ENCODE measurements at places on chromosomes 5 and 9.
A peak's percentile ranks its signal among the peaks of the same experiment; 100 is the strongest.

DNA sequence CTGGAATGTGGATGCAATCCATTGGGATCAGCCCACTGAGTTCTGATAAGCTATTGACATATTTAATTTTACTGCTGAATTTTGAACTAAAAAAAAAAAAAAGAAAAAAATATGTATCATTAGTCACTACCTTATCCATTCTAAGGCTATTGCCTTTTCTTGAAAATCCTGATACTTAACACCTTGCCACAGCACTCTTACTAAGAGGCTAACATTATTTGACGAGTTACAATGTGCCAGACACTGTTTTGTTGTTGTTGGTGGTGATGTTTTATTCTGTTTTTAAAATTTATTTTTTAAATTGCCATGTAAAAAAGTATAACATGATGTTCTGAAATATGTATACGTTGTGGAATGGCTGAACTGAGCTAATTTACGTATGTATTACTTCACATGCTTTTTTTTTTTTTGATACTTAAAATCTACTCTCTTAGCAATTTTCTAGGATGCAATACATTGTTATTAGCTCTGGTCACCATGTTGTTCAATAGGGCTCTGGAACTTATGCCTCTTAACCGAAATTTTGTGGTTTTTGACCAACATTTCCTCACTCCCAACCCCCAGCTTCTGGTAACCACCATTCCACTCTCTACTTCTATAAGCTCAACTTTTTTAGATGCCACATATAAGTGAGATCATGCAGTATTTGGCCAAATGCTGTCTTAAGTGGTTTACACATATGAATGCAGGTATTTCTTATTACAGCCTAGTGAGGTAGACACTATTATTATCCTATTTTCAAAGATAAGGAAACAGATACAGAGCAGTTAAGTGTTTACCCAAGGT is 134.8 kb upstream of the PCA3 start:
- DNase-seq = no peak

GRCh38 chr5:23157169-23157568 is 304.0 kb upstream of the CDH12 start:
- DNase-seq = no peak

DNA sequence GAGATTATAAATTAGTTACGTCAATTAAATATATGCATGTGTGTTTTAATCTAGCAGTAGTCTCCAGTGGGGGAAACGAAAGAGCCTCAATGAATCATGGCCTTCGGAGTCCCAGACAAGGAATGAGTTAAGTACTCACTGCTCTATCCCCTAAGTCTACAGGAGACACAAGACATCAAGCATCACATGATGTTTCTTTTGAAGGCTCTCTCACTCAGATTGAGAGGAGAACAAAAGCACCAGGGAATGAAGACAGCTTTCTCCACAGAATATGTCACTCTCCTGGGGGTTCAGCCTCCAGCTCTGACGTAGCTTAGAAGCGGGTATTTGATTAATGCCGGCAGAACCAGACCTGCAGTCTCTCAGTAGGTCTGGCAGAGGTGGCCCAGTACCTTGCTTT is 381.4 kb downstream of the ACTL7B start:
- DNase-seq = no peak

DNA sequence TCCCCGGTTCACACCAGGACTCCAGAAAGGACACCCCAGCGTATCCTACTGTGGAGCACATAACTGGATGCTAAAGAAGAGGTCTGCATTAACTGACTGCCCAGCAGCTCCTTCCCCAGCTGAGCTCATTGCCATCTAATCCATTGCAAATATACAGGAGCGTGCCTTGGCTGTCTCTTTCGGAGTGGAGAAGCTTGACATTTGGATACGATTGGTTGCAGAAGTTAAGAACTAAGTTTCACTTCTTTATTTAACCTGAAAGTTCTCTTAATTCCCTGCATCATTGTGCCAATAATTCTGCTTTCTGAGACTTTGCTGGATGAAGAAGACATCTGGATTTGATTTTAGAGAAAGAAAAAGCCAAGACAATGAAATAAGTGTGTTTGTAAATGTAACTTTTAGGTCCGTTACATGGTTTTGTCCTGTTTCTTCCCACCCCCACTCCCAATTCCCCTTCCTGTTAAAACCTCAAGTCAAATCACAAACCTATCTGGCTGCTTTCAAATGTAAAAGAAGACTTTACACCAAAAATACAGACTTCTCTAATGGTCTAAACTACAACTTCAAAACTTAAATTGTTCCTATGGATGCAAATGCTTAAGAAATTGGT is 33.9 kb downstream of the TAS2R1 start:
- DNase-seq = peak; percentile 18

- DNase-seq = no peak
Observed at GRCh38 chr5:177591690-177592009, 353 bp upstream of the TMED9 start.

DNA sequence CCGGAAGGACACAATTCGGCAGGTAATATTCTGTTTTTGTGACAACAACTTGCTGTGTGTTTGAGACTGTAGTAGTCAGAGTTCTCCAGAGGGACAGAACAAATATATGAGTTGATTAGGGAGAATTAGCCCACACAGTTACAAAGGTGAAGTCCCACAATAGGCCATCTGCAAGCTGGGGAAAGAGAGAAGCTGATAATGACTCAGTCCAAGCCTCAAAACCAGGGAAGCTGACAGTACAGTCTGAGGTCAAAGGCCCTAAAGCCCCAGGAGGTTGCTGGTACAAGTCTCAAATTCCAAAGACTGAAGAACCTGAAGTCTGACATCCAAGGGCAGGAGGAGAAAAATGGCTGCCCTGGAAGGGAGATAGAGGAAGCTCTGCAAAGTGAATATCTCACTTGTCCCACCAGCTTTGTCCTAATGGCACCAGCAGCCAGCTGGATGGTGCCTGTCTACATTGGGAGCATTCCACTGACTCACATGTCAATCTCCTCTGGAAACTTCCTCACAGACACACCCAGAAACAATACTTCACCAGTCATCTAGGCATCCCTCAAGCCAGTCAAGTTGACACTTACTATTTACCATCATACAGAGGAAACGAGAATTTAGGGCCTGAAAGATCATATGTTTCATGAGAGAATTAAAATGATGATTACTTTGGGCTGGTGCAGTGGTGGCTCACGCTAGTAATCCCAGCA is 36.3 kb upstream of the CTXN3 start:
- DNase-seq = no peak

DNA sequence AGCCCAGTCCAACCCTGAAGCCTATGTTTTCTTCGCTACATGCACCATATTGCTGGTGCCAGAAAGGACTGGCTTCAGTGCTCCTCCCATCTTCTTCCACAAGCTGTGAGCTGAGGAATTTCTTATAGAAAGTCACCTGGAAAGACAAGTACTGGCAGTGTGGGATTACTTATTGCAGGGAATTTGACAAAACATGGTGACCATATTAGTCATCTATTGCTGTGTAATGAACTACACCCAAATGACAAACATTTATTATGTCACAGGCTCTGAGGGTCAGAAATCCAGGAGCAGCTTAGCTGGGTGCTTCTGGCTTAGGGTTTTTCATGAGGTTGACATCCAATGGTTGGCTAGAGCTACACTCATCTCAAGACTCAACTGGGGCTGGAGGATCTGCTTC is 75.5 kb downstream of the ENTREP1 start:
- DNase-seq = no peak

GRCh38 chr5:178287091-178287790 is 54.6 kb upstream of the PHYKPL start:
- DNase-seq = no peak

DNA sequence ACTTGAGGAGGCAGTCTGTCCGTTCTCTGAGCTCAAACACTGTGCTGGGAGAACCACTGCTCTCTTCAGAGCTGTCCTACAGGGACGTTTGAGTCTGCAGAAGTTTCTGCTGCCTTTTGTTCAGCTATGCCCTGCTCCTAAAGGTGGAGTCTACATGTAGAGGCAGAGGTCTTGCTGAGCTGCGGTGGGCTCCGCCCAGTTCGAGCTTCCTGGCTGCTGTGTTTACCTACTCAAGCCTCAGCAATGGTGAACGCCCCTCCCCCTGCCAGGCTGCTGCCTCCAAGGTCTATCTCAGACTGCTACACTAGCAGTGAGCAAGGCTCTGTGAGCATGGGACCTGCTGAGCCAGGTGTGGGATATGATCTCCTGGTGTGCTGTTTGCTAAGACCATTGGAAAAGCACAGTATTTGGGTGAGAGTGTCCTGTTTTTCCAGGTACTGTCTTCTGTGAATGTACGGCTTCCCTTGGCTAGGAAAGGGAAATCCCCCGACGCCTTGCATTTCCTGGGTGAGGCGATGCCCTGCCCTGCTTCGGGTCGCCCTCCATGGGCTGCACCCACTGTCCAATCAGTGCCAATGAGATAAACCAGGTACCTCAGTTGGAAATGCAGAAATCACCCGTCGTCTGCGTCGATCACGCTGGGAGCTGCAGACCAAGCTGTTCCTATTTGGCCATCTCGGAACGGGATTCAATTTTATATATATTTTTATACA is 58.5 kb downstream of the CNTRL start:
- DNase-seq = no peak

DNA sequence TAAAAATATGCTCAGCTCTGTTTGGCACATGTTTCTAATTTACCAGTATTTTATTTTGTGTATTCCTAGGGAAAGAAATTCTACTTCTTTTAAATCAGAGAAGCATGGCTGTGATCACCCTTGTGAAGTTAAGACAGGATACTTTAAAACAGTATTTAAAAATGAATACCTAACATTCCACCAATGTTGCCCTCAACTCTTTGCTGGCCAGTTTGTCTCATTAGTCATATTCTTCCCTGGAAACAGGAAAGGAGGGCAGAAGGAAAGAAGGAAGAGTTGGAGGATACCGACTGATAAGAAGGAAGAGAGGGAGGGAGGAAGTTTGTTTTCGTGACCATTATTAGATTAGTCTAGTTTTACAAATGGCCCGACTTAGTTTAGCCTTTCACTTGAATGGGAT is 137.4 kb downstream of the PLK2 start:
- DNase-seq = no peak

DNA sequence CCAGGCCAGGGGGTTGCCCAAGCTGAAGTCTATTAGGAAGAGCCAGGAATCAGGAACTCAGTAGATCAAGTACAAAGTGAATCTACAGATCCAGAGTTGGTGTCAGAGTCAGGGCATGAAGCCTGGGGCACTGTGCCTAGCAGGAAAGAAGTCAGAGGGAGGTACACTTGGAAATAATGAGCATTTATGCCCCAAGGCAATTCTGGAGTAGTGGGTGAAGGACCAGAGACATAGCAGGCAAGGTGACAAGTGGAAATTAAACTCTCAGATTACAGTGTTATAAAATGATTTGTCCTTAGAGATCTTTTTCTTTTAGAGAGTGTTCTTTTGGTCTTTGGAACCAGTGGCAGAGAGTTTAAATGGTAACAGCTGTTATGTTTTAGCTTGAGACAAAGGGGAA is 138.0 kb downstream of the ADAMTSL1 start:
- DNase-seq = no peak

GRCh38 chr9:128160603-128160987 is 530 bp downstream of the BBLN start:
- no peak for DNase-seq

DNA sequence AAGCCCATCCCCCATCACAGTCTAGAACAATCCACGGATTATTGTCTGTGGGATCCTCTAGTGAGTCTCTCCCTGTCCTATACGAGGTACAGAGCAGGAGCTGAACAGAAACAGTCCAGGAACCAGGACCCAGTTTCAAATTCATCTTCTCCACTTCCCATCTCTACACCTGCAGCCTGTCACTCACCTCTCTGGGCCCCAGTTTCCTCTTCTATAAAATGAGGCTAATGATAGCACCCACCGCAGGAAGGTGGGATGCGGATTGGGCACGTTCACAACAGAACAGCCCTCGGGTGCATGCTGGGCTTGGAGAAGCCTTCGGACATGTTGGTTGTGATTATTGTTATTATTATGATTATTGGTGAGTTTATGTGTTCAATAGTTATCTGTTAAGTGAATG is 78.5 kb downstream of the ANKRD33B start:
- DNase-seq = no peak

- DNase-seq = peak; percentile 26
Observed at GRCh38 chr5:156685481-156685880, 164.6 kb upstream of the PPP1R2B start.

- no peak for DNase-seq
Observed at GRCh38 chr5:178308541-178309092, 76.0 kb upstream of the PHYKPL start.

DNA sequence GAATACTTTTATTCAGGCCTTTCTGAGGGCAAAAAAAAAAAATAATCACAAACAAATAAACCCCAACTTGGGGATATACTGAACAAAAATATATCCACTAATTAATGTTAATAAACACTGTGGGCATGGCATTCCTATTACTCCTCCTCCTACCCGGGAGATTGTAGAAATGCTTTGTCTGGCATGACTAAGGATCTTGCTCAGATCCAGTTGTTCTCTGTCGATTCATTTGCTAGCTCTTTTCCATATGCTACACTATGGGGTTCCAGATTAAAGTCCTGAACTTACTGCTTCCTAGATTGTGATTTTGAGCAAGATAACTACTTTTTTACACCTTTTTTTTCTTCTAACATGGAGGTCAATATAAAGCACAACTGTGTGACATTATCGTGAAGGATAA is 102.2 kb upstream of the PRR16 start:
- DNase-seq = no peak

DNA sequence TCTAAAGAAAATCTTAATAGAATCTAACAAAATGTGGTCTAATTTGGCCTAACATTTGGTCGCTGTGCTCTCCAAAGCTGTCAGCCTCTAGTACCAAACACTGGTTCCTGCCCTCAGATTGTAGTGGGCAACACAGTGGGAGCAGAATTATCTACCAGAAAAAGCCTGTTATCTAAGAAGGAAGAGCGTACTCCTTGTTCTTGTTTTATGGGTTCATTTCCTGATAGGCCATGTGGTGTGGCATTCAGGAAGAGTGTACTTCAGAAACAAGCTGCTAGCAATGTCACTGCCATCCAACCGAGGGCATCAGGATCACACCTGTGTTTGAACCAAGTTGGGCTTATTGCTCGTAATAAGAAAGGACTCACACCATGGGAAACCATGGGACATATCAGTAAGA is 487.9 kb upstream of the DAP start:
- no peak for DNase-seq

- DNase-seq = no peak
Observed at GRCh38 chr5:108386345-108387061, 4.6 kb upstream of the FBXL17 start.

- DNase-seq = no peak
Observed at GRCh38 chr9:35395706-35396101, 94.2 kb upstream of the RUSC2 start.

Measured in skin of body (tissue), 3 donors.